GM04504 (cell line): ENCODE measurements at places on chromosomes 2 and 18.

DNA sequence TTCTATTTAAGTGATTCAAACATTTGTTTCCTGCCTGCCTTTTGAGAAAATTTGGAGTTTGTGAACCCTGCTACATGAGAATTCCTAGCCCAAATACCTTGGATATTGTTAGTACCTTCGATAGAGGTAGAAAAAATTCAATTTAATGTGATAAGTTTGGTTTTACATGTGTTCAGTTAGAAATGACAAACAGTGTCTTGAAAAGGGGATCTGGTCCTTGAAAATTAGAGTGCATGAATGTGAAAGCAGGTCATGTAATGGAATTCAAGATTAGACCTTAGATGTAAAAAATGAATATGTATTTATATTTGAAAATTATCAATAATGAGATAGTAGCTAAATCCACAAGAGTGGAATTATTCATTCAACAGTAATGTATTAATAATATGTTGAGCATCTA lies 70.5 kb downstream of the PIK3C3 start:
- DNase-seq: no peak

DNA sequence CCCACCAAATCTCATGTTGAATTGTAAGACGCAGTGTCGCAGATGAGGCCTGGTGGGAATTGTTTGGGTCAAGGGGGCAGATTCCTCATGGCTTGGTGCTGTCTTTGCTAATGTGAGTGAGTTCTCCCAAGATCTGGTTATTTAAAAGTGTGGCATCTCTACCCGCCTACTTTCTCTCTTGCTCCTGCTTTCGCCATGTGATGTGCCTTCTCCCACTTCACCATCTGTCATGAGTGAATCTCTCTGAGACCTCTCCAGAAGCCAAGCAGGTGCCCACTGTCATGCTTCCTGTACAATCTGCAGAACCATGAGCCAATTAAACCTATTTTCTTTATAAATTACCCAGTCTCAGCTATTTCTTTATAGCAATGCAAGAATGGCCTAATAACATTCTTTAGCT lies 246.6 kb upstream of the CDH20 start:
- no peak for DNase-seq

DNA sequence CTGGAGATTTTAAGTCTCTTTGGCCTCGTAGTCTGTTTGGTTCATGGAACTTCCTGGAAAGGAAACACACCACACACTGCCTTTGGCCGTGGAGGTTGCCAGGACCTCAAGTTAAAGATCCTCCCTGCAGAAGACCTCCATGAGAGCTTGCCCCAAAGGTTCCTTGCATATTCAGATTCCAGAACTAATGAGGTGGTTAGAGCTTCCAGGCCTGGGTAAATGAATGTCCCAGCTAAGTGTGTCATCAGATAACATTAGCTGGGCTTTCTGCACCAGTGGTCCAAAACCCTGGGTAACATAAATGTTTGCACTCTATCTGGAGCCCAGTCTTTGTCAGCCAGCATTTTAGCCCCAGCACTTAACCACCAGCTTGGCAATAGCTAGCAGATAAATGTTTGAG lies 122.1 kb upstream of the EML6 start:
- DNase-seq: no peak

DNA sequence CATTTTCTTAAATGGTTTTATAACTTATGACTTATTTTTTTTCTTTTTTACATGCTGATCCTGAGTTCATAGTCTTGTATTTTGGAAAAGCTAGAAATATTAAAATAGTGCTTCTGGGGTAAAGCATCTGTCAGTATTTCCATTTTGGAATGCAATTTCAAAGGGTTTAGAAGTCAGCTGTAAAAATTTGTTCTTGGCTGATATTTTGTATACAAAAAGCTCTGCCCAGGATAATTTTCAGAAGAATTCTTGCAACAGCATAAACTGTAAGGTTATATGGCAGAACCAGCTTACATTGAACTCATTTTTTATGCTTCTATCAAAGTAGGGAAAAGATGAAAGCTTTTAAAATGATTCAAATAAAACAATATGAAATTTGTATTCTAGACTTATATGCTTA lies 97.4 kb downstream of the DIS3L2 start:
- DNase-seq: no peak

DNA sequence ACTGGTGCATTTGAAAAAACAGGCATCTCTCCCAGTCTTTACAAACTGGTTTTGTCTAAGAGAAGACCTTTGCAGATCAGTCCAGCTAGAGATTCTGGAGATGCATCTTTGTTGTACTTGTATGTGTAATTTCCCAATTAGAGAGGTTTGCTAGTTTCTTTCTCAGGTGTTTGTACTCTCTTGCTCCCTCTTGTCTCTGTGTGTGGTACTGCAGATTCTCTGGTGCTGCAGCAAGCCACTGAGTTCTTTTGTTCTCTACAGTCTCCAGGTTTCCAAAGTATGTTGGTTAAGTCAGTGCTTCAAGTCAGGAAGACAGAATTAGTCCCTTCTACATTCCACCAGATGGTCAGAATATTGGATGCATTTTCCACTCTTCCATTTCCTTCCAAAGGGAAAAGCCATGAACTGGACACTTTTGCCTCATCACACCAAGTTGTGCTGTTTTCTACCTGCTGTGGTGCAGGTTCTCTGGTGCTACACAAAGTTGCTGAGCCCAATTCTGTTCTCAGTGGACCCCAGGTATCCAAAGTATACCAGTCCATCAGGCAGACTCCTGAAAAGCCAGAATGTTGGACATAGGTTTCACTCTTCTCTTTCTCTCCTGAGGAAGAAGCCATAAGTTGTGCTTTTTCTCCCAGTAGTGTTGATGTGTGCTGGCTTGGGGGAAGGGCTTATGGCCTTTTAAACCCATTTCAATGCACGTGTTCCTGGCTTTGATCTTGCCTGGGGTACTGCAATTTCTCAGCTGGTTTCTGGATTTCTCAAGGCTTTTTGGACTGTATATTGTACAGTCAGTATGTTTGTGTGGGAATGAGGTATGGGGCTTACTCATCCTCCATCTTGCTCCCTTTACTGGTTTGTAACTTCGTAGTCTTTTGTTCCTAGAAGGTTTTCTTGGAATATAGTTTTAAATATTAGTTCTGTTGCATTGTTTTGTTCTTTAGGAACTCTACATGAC lies 29.8 kb downstream of the EPC2 start:
- DNase-seq: no peak

GRCh38 chr2:39664888-39665591 lies 677 bp upstream of the TMEM178A start:
- DNase-seq: no peak

- no peak for DNase-seq
These were observed 117.4 kb upstream of the ITGB6 start for GRCh38 chr2:160317181-160318099.

DNA sequence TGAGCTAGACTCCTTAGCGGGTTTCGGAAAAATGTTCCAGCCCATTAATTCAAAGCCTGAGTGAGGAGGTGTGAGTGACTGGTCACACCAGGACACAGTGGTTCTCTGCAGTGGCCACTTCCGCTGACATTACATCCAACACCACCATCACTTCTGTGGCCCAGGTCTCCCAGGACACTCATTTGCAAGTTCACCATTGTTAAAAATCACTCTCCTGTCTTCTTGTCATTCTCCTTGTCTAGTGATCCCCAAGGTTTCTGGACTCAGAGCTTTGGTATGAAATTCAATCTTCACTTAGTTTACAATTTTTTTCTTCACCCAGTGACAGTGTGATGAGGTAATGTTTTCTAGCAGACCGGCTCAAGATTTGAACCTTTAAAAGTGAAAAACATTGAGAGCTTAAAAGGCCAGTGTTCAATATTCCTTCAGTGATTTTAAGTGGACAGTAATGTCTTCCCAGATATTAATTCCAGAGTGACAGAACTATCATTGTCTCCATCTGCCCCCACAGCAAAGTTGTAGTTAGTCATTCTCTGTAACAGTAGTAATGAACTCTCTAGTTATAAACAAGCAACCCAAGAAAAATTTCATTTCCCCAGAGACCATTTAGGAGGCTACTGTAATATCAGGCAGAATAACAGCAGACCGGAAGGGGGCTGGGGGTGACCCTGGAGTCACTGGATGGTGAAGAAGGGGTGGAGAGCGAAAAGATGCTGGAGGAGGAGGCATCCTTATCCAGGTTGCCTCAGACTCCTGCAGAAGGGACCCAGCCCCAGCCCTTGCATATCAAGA lies 164.9 kb downstream of the GFPT1 start:
- DNase-seq: no peak

DNA sequence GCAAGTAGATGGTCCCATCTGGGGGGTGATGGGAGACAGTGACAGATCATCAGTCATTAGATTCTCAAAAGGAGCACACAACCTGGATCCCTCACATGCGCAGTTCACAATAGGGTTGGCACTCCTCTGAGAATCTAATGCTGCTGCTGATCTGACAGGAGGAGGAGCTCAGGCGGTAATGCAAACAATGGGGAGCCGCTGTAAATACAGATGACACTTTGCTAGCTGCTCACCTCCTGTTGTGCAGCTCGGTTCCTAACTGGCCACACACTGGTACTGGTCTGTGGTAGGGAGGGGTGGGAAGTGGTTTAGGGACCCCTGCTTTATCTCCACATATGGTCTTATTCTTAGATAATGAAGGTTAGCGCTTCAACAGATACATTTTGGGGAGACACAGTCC lies 506.6 kb downstream of the PLCL1 start:
- DNase-seq: no peak

DNA sequence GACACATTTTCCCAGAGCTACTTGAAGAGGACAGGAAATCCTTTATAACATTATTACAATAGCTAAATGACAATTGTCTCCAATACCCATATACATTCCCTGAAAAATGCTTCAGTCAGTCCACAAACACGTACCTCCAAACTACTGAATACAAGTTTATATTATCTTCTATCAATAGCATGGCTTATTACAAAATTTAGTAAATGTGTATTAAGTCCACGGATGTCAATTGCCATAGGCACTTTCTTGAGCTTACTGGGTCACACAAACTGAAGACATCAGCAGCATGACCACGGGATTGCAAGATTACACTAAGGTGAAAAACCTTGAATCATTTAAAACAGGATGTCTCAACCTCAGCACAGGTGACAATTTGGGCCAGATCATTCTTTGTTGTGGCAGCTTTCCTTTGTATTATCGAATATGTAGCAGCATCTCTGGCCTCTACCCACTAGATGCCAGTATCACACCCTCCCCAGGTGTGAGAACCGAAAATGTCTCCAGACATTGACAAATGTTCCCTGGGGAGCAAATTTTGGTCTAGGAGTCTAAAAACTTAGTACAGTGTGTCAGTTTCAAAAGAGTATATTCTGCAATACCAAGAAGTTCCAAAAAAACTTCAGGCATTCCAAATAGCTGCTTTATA lies 1.4 kb downstream of the MBD2 start:
- DNase-seq: no peak

GRCh38 chr2:85134896-85135659 lies 1.9 kb downstream of the TCF7L1 start:
- no peak for DNase-seq

DNA sequence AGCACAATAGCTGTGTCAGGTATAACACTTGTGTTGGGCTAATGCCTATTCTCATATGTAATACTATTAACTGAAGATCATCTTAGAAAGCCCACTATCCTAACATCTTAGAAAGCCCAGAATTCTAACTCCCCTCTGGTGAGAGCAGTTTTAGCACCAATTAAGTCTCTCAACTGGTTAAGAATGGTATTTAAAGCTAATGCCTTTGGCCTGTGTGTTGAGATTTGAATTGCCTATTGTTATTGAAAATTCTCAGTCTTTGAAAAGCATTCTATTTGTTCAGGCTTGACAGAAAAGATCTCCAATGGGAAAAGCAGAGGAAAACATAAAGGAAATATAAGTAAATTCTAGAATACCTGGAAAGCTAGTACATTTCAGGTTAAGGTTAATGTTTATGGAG lies 352.5 kb downstream of the ARHGAP15 start:
- no peak for DNase-seq

- no peak for DNase-seq
These were observed 242.4 kb upstream of the TANK start for GRCh38 chr2:160917850-160918249.

GRCh38 chr18:46555213-46555612 lies 101.8 kb downstream of the LOXHD1 start:
- DNase-seq: no peak

DNA sequence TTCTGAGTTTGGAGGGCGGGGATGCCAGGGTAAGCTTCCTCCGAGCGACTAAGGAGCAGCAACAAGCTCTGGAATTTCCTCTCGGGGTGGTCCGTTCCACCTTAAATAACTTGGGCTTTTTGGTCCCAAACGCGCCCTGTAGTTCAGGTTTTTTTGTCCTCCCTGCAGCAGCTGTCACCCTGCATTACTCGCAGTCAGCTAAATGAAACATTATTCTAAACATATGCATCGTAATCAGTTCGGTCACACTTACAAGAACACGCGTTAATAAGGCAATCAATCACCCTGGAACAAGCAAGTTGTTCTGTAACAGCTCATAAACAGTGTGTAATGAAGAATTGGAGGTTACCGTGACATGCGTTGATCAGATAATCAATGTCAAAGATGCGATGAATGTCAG lies 8.3 kb downstream of the EVX2 start:
- DNase-seq: no peak

DNA sequence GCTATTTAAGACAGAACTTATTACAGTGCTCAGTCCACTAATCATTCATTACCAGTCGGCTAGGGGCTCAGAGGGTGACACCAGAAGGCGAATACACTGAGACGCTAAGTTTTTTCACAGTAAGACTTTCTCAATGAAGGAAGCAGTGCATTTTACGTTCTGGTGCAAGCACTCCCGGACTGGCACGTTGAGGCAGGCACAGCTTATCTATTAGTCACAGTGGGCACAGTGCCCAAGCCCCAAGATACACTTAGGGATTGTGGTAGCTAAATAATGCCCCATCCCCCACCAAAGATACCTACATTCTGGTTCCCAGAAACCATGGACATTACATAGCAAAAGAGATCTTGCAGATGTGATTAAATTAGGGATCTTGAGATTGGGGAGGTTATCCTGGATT lies 32.6 kb upstream of the BCL11A start:
- no peak for DNase-seq

GRCh38 chr2:26471766-26472706 lies 5.9 kb downstream of the OTOF start:
- DNase-seq: no peak

DNA sequence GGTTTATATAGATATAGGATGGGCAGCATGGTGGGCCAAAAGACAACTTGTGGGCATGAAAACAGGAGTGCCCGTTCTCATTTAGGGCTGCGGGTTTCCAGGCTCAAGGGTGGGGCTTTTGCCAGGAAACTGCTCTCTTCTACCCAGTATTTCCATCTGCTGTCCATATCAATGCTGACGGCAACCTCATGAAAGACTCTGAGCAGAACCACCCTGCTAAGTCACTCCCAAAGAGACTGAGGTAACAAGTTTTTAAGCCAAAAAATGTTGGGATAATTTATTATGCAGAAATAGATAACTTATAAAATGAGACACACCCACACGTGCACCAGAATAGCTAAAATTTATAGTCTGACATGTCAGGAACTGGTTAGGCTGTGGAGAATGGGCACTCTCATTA lies 36.1 kb upstream of the MPPE1 start:
- DNase-seq: no peak

GRCh38 chr2:213104092-213104902 lies 47.1 kb downstream of the IKZF2 start:
- DNase-seq: no peak
